ENCODE measurements at places on chromosomes 5 and 9. TPM values are rescaled to one million over a fixed set of nuclear protein-coding genes. Genes with fewer than 3 reads are reported as not detected.

- DNase-seq, result no peak
Observed at GRCh38 chr5:143004361-143005145, 234.4 kb downstream of the ARHGAP26 start.

Gene PCDHGB6
- 9.5 TPM for total RNA-seq

Gene SLC45A2
- 0.36 TPM for total RNA-seq

- no peak for DNase-seq
Observed at GRCh38 chr9:91158286-91158685, 203.4 kb downstream of the AUH start.

DNA sequence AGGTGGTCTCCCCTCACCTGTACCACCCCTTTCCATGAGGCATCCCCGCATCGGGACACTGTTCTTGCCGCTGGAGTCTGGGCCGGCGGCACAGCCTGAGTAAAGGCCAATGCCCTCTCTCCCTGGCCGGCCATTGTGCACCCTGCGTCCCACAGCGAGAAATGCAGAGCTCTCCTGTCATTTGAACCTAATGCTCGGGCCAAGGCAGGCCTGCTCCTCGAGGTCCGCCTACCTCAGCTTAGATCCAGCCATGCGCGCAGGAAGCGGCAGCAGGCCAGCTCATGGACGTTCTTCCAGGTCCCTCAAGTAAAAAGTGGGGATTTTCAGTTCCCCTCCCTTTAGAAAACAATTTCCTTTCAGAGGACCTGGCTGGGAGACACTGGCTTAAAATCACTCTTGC is 135.0 kb downstream of the HSD17B3 start:
- no peak for DNase-seq

Gene ANKRD34B
- not detected for total RNA-seq

Gene AHRR
- total RNA-seq, result 1.9 TPM

DNA sequence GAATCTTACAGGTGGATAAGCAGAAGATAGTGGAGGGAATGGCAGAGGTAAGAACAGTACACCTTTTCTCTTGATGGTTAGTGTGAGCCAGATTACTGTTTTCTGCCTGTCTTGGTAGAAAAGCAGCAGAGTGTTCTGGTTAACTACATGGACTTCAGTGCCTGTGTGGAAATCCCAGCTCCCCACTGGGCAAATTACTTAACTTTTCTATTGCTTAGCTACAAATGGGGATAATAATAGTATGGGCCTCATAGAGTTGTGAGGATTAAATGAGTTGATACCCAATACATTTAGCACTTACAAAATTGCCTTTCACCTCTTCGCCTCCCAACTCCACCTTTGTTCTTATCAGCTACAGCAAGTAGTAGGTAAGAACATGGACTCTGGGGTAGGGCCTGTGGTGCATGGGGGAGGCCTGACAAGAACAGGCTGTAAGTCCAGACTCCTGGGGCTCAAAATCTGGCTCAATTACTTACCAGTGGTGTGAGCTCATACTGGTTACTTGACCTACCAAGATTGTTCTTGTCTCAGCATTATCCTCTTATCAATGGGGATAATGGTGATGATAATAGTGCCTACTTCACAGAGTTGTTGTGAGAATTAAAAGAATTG is 125.1 kb downstream of the LIFR start:
- no peak for DNase-seq

DNA sequence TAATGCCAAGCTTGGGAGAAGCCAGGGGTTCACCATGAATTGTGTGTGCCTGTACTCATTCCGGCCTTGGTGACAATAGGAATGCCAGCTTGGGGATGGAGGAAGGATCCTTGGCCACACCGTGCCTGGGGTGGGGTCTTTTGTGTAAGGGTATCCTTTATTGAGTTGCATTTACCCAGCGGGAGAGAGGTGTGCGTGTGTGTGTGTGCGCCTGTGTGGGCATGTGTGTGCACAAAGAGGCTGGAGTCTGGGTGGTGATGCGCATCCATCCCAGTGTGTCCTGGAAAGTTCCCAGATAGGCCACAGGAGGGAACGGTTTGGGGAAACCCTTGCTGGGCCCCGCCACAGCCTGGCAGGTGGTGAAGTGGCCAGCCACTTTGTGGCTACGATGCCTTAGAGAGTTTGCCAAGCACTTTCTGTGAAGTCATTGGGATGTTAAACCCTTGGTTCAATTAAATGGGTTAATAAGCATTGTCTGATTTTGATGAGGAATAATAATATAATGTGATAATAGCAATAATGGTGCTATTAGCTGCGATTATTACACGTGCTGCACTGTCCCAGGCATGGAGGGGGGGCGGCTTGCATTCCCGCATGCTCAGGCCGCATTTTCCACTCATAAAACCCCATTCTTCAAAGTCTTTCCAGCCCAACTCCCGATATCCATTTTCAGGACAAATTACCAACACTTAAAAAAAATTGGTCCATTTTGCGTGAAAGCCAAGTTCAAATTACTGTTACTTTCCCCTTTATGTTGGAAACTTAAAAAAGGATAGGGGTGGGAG is 13.7 kb downstream of the PITX1 start:
- no peak for DNase-seq

GRCh38 chr5:94017579-94017978 is 276.2 kb upstream of the POU5F2 start:
- DNase-seq, result no peak

DNA sequence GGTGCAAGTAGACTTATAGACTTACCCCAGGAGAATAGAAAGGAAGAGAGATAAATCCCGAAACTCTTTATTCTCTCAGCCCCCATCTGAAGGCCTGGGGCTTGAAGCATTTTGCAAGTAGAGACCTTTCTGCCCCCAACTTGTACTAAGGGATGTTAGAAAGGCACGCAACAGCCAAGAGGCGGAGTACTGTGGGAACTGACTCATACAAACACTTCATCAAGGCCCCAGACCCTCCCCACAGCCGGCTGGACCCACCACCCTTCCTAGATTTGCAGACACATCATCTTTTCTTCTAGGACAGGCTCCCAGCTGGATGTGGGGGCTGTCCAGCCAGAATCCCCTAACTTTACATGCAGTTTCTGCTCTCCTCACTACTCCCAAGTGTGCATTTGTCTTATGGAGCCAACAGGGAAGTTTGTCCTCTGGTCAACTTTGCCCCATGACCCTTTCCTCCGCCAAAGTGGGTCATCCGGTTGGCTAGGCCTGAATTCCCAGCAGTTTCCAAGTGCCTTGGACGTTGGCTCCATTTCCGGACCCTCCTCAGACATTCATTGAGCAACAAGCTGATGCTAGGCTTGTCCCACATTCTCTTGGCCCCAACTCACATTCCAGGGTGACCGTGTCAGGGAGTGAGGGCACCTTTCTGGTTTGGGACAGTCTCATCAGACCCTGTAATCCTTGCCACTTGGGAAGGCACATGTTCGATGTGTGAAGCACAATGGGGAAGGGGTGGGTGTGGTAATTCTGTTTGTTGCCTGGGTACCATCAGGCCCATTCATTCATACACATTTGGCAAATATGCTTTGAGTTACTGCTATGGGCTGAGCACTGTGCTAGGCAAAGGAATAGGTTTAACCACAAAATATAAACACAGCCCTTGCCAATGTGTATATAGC is 64.6 kb downstream of the ABLIM3 start:
- peak; percentile 69 for DNase-seq

DNA sequence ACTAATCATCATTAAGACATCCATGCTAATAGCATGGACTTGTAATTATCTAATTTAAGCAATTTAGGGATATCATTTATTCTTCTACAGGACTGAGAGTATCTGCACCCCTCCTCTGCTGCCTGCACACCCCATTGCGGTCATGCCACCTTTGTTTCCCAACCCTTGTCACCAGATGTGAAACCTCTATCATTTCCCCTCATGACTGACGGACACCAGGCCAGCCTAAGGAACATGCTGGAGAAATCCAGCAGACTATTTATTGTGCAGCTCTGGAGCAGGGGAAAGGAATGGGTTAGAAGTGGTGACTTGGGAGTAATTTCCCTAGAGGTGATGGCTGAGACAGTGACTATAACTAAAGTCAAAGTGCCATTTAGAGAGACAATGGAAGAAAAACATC is 40.7 kb downstream of the UGCG start:
- no peak for DNase-seq
